Esophagus mucosa (tissue), 1 donor: ENCODE measurements at places on chromosomes 4 and X. TPM values are rescaled to one million over a fixed set of nuclear protein-coding genes. Genes with fewer than 3 reads are reported as not detected.
A peak's percentile ranks its signal among the peaks of the same experiment; 100 is the strongest.

The ZXDA gene
- total RNA-seq, result 1.3 TPM

The C4orf54 gene
- total RNA-seq, result not detected

The MAGEA4 gene
- total RNA-seq, result not detected

The SPIN4 gene
- total RNA-seq, result 8.4 TPM

The ARHGAP36 gene
- total RNA-seq, result not detected

DNA sequence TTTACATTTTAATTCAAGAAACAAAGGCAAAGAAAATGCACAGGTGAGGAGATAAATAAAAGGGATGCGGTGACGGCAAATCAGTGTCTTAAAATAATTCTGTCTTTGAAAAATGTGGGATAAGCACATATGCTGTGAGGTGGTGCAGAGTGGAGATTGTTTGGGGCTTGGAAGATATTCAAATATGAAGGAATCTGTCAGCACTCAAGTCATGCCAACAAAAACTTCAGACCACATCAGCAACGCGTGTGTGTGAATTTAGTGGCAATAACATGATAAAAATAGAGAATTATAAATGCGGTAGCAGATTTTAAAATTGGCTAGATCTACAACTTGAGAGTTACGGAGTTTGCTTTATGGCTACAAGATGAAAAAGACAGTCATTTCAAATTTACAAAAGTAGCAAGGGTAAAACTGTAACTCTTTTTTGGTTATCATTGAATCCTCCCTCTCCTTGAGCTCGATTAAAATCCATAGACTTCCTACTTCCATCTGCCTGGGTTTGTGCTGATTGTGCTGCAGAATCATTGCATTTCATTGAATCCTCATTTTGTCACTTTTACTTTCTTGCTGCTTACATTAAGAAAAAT is 71.5 kb upstream of the VCX2 start:
- no peak for ATAC-seq

GRCh38 chrX:107871136-107871535 is 45.5 kb downstream of the MID2 start:
- no peak for ATAC-seq

- no peak for ATAC-seq
Measured at GRCh38 chr4:113684534-113685091, 76.9 kb downstream of the CAMK2D start.

- ATAC-seq, result peak; percentile 80
Measured at GRCh38 chr4:26736621-26737020, 124.0 kb upstream of the STIM2 start.

DNA sequence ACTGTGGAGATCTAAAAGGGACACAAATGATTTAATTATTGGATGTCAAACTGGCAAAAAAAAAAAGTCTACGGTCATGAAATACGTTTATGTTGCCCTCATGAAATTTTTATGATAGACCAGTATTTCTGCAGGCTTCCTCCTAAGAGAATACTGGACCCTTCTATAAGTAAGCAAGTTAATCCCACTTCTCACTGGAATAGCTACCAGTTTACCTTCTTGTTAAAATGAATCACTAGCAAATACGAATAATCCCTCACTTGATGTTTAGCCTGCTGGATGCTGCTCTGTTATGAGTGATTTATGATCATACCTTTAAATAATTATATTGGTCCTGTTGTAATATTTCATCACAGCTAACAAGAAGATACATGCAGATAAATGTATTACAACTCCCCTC is 39.6 kb upstream of the GRID2 start:
- ATAC-seq, result no peak

DNA sequence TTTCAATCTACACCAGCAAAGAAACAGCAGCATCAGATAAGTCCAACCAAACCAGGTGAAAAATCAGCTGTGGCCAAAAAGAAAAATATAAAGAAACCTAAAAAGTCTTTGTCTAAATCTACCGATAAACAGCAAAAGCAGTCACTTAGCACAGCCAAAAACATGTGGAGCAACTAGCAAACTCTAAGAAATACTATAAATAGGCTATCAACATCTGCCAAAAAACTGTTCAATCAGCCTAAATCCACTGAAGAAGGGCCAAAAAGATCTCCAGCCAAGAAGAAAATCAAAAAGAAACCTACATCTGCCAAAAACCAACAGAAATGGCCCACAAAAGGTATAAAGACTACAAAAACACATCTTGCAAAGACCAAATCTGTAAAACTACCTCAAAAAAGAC is 36.7 kb upstream of the CABS1 start:
- no peak for ATAC-seq

DNA sequence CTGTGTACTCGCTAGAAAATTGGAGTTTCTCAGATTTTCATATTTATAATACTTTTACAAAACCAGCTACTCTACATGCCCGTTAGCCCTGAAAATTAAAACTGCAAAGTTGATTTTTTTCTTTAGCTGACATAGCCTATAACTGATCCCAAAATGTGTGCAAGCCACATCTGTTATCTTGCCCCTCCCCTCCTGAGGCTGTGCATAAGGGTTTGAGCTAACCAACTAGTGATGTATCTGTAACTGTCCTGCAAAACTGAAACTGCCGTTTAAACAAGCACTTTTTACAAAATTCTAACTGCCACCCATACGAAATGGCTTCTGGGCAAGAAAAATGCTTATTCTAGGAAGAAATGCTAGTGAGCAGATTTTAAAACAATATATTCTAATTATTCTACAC is 59.1 kb downstream of the EDNRA start:
- ATAC-seq, result no peak

DNA sequence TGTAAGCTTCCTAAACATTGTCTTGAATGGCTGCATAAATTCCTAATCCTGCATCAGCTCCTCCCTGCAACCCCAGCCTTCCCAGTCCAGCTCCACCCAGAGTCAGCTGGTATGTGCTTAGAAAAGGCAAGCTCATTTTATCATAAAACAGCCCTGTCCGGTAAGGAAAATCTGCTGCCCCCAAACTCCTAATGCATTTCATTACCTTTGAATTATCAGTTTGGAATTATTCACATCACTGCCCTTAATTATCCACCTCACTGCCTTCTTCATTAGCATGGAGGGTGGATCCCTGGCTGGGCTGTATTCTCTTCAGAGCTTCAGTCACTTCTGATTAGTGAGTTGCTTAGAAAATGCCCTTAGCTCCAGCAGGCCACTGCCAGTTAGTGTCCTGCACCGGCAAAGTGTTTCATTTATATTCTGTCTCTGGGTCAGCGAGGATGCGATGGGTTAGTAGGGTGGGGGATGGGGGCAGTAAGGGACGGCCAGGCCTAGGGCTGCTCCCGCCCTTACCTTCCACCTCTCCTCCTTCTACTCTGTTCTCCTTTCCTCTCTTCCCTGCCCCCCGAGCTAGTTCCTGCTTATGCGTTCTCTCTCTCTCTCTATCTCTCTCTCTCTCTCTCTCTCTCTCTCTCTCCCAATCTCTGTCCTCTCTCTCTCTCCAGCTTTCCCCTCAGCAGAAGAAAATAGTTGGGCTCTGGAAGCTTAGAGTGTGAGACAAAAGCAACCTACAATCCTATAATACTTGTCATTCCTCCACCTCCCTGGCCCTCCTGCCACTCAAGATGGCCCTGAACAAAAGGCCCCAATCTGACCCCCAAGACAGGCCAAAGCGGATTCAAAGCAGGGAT is 174.8 kb upstream of the KLF3 start:
- no peak for ATAC-seq

DNA sequence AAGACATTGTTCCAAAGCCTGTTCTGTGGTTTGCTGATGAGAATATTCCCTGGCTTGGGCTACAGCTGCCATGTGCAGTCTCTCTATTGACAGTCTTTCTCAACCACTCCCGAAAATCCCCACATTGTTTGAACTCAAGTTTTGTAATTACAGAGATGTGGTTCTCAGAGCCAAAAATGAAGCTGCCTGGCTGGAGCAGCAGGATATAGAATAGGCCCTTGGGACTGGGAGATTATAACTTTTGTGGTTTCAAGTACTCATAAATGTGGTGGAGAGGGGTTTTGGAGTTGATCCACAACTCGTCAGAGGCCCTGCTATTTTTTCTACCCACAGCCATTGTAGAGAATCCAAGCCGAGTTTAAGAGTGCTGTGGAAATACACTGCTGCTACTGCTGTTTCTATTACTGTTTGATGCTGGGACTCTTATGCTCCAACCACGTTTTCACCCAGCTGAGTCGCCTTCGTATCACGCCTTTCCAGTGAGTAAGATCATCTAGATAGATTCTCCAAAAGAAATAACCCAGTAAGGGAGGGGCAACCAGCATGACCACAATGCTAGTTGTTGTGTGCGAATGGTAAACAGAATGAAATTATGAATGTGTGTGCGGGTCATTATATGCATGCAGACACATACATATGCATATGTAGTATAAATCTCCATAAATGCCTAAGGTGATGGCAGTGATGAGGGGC is 57.1 kb upstream of the ATXN3L start:
- ATAC-seq, result peak; percentile 75

- ATAC-seq, result no peak
Measured at GRCh38 chr4:6565691-6566390, 9.1 kb upstream of the MAN2B2 start.

- peak; percentile 94 for ATAC-seq
Measured at GRCh38 chr4:53558065-53558801, 33.1 kb downstream of the LNX1 start.

DNA sequence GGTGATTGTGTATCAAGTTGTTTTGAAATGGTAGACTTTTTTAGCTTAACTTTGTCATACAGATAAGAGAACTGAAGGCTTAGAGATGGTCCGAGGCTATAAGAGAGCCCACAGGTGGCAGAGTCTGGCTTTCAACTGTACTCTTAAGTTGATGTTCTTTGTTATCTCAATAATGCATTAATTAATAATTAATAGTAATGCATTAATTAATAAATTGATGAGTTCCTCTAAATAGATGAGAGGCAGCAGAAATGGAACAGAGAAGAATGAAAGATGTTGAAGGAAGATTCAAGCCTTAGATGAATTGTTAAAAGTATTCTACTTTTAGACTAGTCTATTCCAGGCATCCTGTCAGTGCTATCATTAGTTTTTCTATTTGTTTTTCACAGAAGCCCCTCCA is 22.4 kb downstream of the NUDT9 start:
- ATAC-seq, result no peak

DNA sequence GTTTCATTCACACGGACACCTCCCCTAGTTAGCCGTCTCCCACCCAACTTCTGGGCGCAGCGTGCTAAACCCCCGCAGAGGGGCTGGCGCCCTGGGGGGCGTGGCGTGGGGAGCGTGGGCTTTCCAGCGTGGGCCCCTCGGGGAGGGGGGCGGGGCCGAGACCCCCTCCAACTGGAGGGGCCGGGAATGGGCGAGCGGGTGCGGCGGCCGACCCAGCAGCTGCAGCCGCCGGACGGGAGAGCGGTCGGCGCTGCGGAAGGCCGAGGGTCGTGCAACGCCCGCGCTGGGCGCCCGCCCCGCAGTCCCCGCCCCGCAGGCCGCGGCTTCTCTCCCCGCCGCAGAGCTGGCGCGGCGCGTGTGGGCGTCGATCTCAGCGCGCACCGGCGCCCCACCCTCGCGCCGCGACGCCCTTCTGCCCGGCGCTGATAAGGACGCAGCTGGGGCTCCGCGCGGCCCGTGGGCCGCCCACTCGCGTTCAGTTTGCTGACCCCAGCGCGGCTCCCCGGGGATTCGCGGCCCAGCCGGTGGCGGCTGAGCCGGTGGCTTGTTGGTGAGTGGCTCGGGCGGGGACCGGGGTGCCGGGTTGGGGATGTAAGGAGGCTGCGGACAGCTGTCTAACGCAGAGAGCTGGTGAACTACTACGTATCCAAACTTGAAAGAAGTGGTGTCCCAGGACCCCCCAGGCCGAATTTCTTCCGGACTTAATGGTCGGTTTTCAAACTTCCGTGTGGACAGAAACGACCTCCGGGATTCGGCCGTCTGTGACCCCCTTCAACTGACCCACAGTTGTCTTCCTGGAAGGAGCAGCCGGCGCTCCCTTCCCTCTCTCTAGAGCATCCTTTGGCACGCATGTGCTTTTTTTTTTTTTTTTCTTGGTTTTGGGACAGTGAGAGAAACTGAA is 1.5 kb downstream of the FHDC1 start:
- peak; percentile 53 for ATAC-seq

DNA sequence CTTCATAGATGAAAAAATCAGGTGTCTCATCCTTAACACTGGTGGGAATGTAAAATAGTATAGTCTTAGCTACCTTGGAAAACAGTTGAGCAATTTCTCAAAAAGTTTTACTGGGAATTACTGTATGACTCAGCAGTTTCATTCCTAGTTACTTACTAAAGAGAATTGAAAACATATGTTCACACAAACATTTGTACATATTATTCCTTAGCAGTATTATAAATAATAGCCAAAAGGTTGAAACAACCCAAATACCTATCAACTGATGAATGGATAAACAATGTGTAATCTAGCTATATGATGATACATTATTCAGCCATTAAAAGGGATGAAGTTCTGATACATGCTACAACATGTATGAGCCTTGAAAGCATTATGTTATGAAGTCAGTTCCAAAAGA is 41.7 kb downstream of the RBM46 start:
- no peak for ATAC-seq

DNA sequence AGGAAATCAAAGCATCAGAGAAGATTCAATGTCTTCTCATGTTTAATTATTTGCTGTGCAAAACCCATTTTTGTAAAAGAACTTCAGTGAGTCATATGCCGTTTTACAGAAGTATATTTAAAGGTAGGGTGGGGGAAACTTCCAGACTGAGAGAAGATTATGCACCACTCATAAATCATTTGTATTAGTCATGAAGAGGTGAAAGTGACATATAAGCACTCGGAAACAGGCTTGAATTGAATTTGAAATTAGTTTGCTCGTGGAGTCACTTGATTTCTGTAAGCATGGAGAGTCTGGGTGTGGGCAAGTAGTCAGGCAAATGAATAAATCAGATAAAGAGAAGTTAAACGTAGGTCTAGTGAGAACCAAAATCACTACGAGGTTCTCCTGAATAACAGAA is 335.1 kb downstream of the ANK2 start:
- ATAC-seq, result peak; percentile 84

- no peak for ATAC-seq
Measured at GRCh38 chr4:163505374-163505773, 10.9 kb downstream of the TMA16 start.

DNA sequence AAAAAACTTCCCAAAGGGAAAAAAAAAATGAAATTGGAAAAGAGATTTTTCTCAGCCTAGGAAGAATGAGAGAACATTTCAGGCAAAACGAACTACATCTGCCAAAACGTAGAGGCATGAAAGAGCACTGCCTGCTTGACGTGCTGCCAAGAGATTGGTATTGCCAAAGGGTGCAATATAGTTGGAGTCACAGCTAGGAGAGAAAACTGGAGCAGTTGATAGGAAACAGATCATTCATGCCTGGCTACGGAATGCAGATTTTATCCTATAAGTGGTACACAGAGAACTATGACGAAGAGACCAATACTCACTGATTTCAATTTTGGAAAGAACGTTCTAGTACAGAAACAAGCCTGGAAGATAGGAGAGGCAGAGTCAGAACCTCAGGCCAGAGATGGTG is 68.4 kb upstream of the IQCM start:
- no peak for ATAC-seq

GRCh38 chr4:66059136-66059535 is 388.8 kb upstream of the EPHA5 start:
- no peak for ATAC-seq

GRCh38 chr4:77014256-77014655 is 61.5 kb downstream of the CCNI start:
- ATAC-seq, result no peak
